ENCODE measurements at places on chromosomes 2 and 18. TPM values are rescaled to one million over a fixed set of nuclear protein-coding genes. Genes with fewer than 3 reads are reported as not detected.

RUFY4 gene
- 0.76 TPM for total RNA-seq

NIF3L1 gene
- 35.3 TPM for total RNA-seq

UGT1A8 gene
- total RNA-seq: not detected

GRCh38 chr2:119721462-119721861 is 38.3 kb upstream of the PTPN4 start:
- DNase-seq: no peak

DNA sequence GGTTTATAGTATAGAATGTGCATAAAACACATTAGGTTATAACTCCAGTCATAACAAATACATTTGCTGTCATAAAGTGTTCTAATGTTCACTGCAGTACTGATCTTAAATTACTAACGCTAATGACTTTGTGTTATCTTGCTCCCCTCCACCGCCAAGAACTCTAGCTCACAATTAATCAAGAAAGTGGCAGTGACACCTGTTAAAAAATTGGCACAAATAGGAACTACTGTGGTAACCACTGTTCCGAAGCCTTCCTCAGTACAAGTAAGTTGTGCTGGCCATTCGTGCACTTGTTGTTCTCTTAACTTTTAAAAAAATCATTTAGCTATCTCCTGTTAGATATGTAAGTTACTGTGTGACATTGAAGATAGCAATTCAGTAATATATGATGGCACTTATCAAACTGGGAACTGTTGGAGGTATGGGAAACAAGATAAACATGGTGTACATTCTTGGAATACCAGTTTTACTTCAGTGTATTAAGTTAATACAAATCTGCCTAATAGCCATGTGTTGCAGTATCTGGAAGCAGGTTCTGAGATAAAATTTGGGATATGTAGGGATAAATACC is 41.2 kb downstream of the TAF4B start:
- no peak for DNase-seq

Data from activated CD8-positive, alpha-beta T cell treated with anti-CD3 and anti-CD28 coated beads for 36 hours (primary cell).